Astrocyte of the hippocampus (primary cell): ENCODE measurements at places on chromosomes 12 and 14.

GRCh38 chr12:117052386-117053049 is 46.7 kb downstream of the TESC start:
- DNase-seq = no peak

DNA sequence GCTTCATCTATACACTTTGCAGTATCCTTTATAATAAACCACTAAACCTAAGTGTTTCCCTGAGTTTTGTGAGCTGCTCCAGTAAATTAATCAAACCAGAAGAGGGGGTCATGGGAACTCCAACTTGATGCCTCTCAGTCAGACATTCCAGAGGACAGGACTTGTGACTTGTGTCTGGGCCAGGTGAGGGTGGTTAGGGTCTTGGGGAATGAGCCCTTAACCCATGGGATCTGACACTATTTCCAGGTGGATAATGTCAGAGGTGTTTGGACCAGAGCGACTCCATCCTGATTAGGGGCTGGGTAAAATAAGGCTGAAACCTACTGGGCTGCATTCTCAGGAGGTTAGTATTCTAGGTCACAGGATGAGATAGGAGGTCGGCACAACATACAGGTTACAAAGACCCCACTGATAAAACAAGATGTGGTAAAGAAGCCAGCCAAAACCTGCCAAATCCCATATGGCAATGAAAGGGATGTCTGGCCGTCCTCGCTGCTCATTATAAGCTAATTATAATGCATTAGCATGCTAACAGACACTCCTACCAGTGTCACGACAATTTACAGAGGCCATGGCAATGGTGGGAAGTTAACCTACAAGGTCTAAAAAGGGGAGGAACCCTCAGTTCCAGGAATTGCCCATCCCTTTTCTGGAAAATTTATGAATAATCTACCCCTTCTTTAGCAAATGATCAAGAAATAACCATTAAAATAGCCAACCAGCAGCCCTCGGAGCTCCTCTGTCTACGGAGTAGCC is 58.7 kb downstream of the BCAT1 start:
- no peak for DNase-seq

- no peak for DNase-seq
These were observed 181.6 kb downstream of the CALM1 start for GRCh38 chr14:90578283-90578985.

- no peak for DNase-seq
These were observed 158.2 kb downstream of the SLC38A4 start for GRCh38 chr12:46667551-46667950.

GRCh38 chr14:91138511-91139359 is 24.9 kb downstream of the DGLUCY start:
- DNase-seq = no peak

GRCh38 chr12:81726634-81727033 is 32.5 kb downstream of the PPFIA2 start:
- no peak for DNase-seq

DNA sequence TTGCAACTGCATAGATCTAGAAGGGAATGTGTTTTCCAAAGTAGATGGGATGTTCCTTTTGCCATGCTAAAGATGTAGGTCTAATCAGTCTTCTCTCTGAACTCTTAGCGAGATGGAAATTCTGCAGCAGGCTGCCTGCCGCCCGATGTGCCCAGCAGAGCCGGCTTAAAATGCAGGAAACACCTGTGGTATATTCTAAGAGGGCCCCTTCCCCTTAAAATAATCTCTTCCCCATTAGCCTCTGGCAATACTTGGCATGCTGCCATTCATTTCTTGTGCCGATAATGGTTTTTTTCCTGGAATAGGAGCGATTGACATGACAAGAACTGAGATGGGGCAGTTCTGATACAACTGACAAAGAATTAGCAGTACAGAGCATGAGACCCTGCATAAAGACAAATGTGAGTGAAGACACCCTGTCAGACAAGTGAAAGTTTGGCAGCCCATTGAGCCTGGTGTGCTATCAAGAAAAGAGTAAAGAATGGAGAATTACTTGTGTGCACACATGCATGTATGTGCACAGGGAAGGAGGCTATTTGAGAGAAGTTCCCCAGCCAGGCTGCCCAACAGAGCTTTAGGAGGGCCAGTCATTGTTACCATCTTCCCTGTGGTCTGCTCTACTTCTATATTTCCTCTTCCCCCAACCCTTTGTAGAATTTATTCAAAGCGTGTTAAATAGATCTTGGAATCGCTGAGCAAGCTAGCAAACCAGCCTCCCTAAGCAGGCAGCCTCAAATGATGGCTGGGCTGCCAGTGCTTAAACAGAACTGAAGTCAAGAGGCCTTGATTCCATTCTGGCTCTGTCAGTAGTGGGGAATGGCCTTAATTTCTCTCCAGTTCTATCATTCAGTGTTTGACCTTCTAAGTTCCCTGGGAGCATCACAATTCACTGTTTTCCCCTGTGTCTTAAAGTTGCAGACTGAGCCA is 29.6 kb upstream of the NTF3 start:
- no peak for DNase-seq

GRCh38 chr14:24368562-24369252 is 723 bp downstream of the NFATC4 start:
- DNase-seq = peak; percentile 86

DNA sequence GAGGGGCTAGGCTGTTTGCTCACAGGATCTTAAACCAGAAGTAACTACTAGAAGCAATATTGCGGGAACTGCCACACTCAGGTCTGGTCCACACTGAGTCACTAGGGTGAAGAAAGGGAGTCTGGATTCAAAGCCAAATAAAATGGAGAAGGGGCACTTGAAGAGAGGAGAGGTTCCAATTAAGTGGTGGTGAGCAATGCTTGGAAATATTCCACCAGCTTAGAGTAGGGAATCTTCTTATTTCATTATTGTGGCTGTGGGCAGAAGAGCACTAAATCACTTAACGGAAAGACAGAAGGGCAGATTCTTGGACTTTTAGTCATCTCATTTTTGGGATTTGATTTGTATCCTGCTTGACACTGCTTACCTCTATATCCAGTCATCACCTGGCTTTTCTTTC is 48.6 kb upstream of the PPP1R12A start:
- DNase-seq = peak; percentile 78

DNA sequence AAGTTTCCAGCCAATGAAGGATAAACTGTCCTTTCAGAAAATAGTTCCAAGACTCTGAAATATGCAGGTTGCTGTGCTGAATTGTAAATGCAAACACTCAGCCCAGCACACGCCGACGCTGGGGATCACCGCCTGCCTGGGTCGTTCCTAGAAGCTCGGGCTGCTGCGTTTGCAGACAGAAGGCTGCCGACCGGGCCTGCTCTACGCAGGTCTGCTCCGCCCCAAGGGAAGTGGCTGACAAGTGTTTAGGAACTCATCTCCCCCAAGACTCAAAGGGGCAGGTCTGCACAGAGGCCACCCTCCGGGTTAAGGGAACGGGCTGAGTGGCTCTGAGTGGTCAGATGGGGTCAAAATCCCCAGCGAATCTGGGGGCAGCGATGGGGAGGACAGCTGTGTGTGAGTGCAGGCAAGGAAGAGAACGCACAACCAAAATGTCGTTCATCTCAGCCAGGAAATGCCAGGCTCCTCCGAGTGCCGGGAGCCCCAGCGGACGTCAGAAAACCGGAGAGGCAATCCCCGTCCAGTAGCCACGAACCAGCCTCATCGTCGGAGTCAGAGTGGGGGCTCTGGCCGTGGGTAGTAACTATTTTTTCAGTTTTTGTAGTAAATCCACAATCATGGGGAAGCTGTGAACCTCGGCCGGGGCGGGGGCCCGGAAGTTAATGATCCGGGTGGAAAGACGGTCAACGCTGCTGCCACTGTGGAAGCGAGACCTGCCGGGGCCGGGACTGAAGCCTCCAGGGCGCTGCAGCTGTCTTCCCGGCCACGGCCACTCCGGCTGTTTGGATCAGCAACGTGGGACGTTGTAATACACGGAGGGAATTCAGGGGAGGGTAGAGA is 6.0 kb downstream of the GALNT9 start:
- no peak for DNase-seq

- no peak for DNase-seq
These were observed 6.1 kb downstream of the SLCO1A2 start for GRCh38 chr12:21328578-21328977.

DNA sequence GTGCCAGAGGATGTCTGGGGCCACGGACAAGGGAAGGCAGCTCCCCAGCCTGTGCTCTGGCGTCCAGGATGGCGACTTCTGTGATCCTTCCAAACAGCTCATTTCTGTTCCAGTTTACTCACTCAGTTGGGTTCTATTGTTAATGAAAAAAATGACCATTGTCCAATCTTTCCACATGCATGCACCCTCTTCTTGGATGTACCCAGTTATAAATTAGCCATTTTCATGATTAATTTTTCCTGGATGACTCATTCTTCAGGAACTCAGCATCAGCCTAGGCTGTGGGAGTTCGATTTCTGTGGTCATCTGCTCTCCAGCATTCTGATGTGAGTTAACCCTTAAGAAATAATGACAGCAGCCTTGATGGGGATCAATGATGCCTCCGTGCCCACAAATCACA is 926.8 kb downstream of the BCL11B start:
- peak; percentile 81 for DNase-seq

- peak; percentile 92 for DNase-seq
These were observed 18.6 kb downstream of the PPFIBP1 start for GRCh38 chr12:27542628-27543027.

DNA sequence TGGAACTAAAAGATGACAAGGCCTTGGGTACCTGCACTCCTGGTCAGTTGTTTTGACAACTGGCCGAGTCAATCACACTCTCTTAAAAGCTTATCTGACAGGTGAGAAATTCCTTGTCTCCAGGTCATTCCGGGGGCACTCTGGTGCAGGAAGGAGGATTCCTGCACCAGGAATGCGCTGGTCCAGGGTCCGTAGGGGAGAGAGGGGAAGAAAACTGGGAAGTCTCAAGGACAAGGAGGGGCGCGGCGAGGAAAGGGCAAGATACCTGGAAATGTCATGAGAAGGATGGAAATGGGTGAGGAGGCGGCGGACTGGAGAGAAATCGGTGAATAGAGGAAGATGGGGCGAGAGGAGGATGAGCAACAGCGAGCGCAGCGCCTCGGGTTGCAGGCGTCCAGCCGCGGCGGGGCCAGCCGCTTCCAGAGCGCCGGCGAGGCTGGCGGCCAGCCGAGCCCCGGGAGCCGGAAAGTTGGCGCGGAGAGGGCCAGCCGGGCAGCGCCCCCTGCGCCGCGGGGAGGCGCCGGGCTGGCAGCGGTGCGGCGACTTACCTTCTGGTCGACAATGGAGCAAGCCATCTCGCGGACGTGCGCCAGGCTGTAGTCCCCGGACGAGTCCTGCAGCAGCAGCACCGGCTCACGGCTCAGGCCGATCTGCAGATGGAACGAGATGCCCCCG is 809 bp downstream of the PRKD1 start:
- DNase-seq = peak; percentile 84

DNA sequence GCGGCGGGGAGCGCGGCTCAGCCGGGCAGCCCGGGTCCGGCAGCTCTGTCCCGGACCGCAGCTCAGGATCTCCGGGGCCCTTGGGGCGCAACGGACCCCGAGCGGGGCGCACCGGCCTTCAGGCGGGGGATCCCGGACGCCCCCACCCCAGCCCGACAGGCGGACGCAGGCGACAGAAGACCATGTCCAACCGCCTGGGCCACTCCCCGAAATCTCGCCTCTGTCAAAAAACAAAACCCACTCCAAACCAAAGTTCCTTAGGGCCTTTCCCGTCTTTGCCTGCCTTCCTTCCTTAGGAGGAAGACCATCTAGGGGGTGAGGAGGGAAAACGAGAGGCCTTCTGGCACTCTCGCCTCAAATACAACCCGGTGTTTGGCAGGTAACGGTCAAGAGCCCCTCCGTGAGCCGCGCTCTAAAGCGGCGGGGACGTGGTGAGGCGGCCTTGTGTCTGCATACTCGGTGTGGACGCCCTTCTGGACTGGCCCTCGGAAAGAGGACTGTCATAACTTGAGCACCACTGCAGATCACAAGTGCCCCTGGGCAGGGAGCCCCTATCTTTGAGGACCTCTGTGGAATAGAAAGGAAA is 604 bp downstream of the HCFC2 start:
- peak; percentile 39 for DNase-seq

- DNase-seq = no peak
These were observed 269.0 kb downstream of the NOVA1 start for GRCh38 chr14:26328791-26329190.

GRCh38 chr14:94977016-94977415 is 180.3 kb downstream of the DICER1 start:
- no peak for DNase-seq

DNA sequence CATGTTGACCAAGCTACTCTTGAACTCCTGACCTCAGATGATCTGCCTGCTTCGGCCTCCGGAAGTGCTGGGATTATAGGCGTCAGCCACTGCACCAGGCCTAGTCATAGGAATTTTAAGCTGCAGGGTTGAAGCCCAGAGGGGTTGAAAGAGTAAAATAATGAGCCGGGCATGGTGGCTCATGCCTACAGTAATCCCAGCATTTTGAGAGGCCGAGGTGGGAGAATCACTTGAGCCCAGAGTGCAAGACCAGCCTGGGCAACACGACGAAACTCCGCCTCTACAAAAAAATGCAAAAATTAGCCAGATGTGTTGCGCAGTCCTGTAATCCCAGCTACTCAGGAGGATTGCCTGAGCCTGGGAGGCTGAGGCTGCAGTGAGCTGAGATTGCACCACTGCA is 69.6 kb downstream of the GALNT8 start:
- no peak for DNase-seq

DNA sequence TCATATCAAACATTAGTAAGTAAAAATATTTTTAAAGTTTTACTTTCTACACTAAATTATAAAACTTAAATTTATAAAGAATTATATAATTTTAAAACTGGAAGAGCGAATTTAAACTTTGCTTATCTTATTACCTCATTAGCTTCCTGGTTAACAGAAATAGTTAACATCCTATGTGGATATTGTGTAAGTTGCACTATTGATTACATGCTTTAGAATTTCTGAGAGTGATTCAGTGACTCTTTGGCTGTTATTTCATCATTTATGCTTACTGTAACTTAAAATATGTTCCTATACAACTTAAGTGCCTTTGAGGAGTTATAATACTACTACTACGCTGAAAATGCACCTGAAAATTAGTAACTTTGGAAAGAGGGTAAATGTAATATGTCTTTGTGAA is 101.4 kb downstream of the FOXA1 start:
- DNase-seq = no peak

DNA sequence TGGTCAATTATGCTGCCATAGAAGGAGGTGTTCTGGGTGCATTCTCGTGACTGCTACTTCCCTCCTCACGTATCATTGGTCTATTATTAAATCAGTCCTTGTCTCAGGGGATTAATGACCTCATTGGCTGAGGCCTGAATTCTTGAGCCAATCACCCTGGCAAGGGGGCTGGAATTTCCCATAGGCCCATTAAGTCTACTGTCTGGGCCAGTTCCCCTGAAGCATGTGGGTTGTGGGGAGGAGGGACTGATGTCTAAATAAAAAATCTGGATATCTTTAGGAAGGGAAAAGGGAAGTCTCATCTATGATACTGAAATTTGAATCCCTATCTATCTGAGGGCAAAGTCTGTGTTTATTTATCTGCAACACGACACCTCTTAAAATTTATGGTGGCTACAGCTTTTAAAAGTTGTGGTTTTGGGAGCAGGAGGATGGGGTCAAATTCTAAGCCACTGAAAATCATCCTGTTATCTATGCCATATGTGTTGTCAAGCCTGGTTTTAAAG is 71.9 kb downstream of the DYRK2 start:
- DNase-seq = peak; percentile 44

GRCh38 chr14:56044196-56044595 is 74.0 kb upstream of the PELI2 start:
- peak; percentile 21 for DNase-seq
